ENCODE measurements at places on chromosomes 1 and 21.

- no peak for DNase-seq
Observed at GRCh38 chr1:150233359-150234308, 2.3 kb downstream of the ANP32E start.

GRCh38 chr1:92708368-92708950 lies 76.4 kb downstream of the EVI5 start:
- no peak for DNase-seq

DNA sequence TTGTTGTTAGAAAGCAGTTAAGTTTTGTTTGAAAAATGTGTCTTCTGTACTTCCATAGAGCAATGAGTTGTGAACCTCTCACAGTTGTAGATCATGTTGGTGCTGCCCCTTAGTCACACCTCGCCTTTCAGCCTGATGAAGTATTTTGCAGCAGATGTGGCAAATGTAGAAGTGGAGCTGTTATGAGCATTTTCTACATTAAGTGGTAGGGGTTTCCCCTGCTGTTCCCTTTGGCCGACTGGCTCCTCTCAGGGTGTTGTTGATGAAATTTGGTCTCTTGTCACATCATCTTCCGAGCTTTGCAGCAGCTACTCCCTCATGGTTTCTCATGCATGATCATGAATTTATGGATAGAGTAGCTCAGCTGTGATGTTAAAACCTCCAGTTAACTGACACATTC lies 33.6 kb upstream of the DENND1B start:
- no peak for DNase-seq

GRCh38 chr1:20731057-20731991 lies 1.2 kb downstream of the SH2D5 start:
- no peak for DNase-seq

DNA sequence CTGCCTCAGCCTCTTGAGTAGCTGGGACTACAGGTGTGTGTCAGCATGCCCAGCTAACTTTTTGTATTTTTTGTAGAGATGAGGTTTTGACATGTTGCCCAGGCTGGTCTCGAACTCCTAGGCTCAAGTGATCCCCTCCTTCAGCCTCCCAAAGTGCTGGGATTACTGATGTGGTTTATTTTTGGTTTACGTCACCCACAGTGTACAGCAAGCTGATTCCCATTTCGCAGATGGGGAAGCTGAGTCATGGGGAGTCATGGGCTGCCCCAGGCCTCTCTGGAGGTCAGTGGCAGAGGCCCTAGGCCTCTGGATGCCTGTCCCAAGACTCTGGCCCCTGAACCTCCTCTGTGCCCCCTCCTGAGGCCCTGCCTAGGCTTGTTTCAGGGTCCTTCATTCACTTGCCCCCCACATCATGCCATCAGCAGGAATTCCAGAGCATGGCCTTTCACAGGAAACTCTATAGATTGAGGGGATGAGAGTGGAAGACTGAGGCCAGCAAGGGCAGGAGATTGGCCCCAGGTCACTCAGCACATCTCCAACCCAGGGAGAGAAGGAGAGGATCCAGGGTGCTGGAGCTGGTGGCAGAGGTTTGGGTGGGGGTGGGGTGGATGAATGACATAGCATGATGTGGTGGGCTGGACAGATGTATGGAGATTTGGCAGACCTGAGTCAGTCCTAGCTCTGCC lies 266.0 kb downstream of the PTPRU start:
- no peak for DNase-seq

- no peak for DNase-seq
Observed at GRCh38 chr1:205480349-205480985, 24.0 kb upstream of the CDK18 start.

GRCh38 chr1:185939142-185939541 lies 205.0 kb downstream of the HMCN1 start:
- no peak for DNase-seq

DNA sequence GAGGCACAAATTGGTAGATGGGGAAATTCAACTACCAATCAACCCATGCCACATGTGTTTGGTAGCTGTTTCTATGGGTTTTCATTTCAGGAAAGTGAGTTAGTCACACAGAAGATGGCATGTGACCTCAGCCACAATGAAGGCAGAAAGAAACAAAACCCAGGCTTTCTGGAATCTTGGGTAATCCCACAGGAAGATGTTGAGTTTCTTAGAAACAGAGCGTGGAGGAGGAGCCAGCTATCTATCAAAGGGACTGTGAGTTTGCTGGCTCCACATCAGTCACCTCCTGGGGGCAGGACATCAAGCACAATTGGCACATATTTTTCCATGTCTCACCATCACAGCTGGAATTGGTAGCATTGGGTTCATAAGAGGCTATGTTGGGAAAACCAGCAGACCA lies 188.9 kb upstream of the PLXNA2 start:
- DNase-seq = no peak

GRCh38 chr1:46478721-46479485 lies 10.7 kb upstream of the DMBX1 start:
- DNase-seq = no peak

- no peak for DNase-seq
Observed at GRCh38 chr1:204923201-204923600, 52.5 kb downstream of the NFASC start.

DNA sequence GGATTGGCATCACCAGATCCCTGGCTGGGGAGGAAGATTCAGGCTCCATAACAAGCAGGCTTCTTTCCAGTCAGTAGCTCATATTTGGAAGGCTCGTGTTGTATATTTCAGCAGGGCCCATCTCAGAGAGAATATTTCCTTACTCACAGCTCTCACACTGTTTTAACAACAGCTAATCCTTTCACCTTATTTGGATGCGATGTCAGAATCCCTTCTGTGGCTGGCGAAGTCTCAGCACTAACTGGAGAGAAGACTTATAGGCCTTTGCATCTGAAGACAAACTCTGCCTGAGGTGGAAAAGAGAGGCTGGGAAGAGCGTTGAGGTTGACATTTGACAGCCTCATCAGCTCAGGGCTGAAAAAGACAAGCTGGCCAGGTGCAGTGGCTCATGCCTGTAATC lies 47.2 kb upstream of the CAPZB start:
- no peak for DNase-seq

- no peak for DNase-seq
Observed at GRCh38 chr1:164802529-164803282, 243.7 kb downstream of the PBX1 start.

GRCh38 chr1:233723387-233723786 lies 109.5 kb downstream of the KCNK1 start:
- no peak for DNase-seq

GRCh38 chr1:244796719-244797406 lies 38.6 kb upstream of the COX20 start:
- DNase-seq = peak; percentile 6

DNA sequence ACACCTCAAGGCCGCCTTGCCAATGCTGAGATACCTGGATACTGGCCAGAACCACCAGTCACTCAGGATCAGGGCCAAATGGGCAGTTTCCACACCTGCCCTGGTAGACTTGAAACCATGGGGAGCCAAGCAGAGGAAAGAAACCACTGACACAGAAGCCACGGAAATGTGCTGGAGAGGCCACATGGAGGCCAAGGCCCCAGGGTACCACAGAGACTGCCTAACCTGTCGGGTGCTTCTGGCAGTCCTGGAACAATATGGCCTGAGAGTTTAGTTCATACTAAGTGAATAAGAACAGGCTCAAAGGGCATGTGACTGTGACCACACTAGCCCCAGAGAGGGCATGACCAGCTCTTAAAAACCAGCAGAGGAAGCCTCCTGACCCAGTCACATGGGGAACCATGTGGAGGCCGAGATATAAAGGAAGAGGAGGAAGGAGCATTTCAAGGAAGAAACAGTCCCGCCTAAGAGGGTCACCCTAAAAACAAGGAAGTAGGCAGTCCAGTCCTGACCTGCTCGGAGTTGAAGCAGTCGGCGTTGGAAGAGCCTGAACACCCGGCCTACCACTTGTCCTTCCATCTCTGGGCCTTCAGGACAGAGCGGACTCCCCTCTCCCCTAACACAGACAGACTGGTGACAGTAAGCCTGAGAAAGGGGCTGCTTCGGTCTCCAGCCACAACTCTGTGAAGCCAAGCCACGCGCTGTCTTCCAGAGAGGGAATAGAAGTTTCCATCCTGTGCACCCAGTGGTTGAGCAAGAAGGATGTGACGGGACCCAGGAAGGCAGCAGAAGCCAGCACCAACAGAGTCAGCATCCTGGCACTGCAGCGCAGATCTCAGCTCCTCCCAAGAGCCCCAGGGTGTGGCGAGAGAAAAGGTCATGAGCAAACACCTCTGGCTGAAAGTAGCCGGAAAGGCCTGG lies at the start of gene DENND2D:
TSS of gene DENND2D (minus strand) at position 766 of the 921 bp plus-strand sequence. CDS start at position 579, 187 bp downstream.
- DNase-seq = no peak

GRCh38 chr1:13950637-13951036 lies 250.6 kb downstream of the PRDM2 start:
- DNase-seq = no peak

DNA sequence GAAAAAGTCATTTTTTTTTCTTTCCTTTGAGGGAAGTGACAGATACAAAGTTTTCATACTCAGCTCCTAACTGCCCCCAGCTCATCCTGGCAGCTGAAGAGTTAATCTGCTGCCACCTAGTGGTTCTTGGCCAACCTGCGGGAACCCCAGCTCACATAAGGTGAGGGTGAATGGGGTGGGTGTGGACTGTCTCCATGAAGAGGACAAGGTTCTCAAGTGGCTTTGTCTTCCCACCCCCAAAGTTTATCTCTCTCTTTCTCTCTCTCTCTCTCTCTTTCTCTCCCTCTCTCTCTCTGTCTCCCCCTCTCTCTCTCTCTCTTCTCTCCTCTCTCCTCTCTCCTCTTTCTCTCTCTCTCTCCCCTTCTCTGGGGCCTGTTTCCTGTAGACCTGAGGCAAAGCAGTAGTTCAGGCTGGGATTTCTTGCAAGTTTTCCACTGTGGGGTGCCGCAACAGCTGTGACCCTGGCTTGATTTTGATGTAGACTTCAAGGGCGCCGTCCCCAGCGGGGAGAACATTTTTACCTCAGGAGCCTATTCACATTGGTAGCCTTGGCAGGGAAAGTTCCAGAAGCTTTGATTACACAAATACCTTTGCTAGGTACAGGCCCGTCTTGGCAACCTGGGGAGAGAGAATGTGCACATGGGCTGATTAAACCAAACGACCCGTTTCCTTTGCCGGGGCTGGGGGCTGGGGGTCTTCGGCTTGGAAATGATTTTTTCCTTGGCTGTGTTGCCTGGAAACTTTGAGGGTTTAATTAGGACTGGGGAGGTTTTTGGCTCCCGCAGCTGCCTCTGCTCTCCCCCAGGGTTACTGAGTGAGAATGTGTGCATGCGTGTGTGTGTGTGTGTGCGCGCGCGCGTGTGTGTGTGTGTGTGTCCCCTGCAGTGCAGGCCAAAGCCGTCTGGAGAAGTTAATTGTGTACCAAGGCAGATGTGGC lies 135.9 kb downstream of the TM2D1 start:
- peak; percentile 71 for DNase-seq

- no peak for DNase-seq
Observed at GRCh38 chr1:177591155-177591554, 378.7 kb downstream of the SEC16B start.

DNA sequence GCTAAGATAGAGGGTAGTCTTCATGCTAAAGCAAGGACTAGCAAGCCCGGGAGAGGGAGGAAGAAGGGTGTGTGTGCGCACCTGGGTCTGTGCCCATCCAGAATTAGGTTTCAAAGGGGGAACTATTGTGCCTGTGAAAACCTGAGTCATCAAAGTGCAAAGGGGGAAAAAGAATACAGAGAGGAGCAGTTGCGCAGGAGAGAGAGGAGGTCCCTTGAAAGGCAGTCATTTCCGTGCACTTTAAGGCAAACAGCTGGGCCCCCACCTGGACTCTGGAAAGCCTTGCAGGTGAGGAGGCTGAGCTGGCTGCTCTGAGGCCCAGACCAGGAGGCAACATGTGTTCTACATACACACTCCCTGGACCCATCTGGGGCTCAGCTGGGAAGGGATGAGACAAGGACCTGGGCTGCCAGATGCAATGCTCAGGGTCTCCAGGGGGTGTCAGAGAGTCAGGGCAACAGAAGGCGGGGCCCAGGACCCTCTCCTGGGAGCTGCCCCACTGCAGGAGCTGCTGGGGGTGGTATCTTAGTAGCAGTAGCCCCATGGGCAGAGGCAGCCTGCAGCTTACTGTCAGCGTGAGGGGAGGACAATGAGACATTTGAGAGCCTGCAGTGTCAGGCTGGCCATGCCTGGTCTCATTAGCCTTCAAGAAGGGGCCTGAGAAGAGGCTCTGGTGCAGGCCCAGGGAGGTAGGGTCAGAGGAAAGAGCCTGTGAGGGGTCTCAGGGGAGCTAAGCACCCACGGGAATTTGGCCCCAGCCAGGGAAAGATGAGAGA lies 14.3 kb downstream of the PROK1 start:
- no peak for DNase-seq

DNA sequence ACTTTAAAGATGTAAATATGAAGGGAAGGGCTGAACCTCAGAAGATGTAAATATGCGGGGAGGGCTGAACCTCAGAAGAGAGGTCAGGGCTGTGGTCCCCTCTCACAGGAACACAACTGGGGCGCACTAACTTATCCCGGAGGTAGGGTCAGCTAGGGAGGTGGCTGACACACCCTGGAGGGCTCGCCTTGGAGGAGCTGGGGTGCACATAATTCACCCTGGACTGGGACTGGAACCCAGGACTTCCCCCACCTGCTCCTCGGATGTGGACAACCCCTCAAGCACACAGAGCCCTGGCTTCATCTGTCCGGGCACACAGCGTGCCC lies 13.9 kb upstream of the TTC39A start:
- no peak for DNase-seq

- DNase-seq = peak; percentile 48
Observed at GRCh38 chr1:243712941-243713340, 137.1 kb downstream of the AKT3 start.

- DNase-seq = no peak
Observed at GRCh38 chr1:93695411-93696005, 13.9 kb upstream of the BCAR3 start.

GRCh38 chr1:72284348-72285073 lies 2.2 kb upstream of the NEGR1 start:
- peak; percentile 58 for DNase-seq

GRCh38 chr1:16078925-16079656 lies 5.6 kb upstream of the FAM131C start:
- peak; percentile 63 for DNase-seq

DNA sequence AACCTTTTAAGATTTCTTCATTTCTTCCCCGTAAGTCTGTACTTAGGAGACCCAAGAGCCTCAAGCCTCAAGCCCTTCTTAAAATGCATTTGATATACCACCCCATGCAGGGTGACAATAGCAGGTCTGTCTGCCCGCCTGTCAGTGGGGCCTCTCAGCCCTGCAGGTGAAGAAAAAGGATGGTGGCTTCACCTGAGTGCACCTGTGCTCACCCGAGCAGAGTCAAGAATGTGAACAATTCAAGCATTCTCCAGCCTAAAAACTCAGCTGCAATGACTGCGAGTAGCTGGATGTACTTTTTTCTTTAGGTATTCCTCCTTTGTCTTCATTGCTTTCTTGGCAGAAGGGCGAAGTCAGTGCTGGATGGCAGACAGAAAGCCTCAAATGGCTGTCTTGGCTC lies 203.3 kb downstream of the LMX1A start:
- no peak for DNase-seq

DNA sequence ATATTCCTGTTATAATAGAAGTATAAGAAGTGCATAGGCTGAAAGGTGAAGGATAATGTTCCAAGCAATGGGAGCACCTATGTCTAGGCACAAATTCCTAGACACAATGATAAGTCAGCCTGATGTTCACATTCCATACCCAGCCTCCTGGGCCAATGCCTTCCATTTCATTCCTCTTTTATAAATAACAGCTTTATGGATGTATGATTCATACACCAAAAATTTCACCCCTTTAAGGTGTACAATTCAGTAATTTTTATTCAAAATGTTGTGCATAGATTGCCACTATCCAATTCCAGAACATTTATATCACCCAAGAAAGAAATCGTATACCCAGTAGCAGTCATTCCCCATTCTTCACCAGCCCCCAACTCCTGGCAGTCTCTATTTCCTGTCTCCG lies 118.8 kb downstream of the BRINP2 start:
- no peak for DNase-seq
